Pericardium fibroblast (primary cell): ENCODE measurements at places on chromosomes 16 and 17. TPM values are rescaled to one million over a fixed set of nuclear protein-coding genes. Genes with fewer than 3 reads are reported as not detected.

Gene CD300E
- not detected in 2 replicates for total RNA-seq

Gene PABPN1L
- total RNA-seq, result not detected in 2 replicates

Gene SPN
- not detected in 2 replicates for total RNA-seq

Gene SLC39A11
- total RNA-seq, result 11.8 and 16.9 TPM in 2 replicates

Gene TOP2A
- total RNA-seq, result 3.1 and 6.3 TPM in 2 replicates

Gene MAP1LC3B
- 48.5 and 50.1 TPM in 2 replicates for total RNA-seq

Gene NLK
- total RNA-seq, result 11.4 and 15.3 TPM in 2 replicates

Gene NPW
- 1.6 and 8.7 TPM in 2 replicates for total RNA-seq

Gene AMZ2
- total RNA-seq, result 52.7 and 61.8 TPM in 2 replicates

Gene SBK1
- not detected in 2 replicates for total RNA-seq

Gene SOST
- not detected in 2 replicates for total RNA-seq

Gene HSF4
- 9.8 and 16.9 TPM in 2 replicates for total RNA-seq
